Skeletal muscle cell (primary cell): ENCODE measurements at places on chromosomes 2 and 18.

DNA sequence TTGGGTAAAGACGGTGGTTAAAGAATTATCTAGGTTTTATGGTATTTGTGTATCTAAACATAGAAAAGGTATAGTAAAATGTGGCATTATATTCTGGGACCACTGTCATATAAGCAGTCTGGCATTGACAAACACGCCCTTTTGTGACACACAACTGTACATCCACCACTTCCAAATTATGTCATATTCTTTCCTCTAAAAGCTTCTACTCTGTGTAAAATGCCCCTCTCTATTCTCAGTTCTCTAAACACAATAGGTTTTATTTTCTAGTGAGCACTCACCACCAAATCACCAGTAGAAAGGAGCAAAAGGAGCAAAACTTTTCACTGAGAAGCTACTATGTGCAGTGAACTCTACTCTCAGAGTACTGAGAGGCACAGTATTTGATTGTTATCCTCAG is 88.1 kb upstream of the PIEZO2 start:
- no peak for DNase-seq

GRCh38 chr18:49608366-49609255 is 46.8 kb downstream of the LIPG start:
- DNase-seq = no peak

DNA sequence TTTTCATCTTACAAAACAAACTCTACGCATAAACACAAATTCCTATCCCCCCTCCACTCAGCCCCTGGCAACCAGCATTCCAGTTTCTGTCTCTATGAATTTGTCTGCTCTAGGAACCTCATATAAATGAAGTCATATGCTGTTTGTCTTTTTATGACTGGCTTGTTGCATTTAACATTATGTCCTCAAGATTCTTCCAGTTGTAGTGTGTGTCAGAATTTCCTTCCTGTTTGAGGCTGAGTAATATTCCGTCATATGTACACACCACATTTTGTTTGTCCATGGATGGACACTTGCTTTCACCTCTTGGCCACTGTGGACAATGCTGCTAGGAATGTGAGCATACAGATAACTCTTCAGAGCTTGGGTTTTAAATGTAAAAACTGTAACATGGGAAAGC is 272.1 kb downstream of the GBX2 start:
- no peak for DNase-seq

DNA sequence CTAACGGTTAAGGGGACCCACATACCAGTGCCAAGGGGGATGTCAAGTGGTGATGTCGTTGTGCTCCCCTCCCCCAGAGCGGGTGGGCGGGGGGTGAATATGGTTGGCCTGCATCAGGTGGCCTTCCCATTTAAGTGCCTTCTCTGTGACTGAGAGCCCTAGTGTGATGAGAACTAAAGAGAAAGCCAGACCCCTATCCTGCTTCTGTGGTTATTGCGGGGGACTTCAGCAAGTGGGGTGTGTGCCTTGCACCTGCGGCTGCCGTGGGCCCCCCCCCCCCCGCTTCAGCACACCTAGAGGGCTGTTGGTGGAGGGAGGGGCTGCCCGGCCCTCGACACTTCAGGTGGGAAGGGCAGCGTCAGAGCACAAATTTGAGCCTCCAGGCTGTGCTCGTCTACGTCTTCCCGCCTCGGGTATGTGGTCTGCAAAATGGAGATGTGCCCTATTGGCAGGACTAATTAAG is 6.1 kb downstream of the CTDSP1 start:
- DNase-seq = no peak

DNA sequence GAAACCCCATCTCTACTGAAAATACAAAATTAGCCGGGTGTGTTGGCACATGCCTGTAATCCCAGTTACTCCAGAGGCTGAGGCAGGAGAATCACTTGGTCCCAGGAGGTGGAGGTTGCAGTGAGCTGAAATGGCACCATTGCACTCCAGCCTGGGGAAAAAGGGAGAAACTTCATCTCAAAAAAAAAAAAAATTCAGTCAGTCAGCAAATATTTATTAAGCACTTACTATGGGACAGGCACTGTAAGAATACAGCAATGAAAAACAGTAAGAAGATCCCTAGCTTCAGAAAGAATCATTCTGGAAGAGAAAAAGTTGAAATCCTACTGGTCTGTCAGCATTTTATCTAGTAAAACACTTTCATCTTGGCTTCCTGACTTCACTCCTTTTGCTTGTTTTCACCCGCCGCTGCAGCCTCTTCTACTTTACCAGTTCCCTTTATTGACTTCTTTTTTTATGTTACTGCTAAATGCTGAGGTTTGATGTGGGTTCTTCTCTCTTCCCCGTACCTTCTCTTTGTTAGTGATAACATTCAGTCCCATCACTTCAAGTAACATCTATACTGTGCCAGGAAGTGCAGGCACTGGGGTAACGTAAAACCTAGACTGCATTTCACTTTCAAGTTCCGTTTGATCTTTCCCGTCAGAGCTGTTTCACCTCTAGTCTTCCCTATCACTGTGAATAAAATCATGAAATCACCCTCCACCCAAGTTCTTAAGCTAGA is 10.8 kb upstream of the TAF4B start:
- no peak for DNase-seq

DNA sequence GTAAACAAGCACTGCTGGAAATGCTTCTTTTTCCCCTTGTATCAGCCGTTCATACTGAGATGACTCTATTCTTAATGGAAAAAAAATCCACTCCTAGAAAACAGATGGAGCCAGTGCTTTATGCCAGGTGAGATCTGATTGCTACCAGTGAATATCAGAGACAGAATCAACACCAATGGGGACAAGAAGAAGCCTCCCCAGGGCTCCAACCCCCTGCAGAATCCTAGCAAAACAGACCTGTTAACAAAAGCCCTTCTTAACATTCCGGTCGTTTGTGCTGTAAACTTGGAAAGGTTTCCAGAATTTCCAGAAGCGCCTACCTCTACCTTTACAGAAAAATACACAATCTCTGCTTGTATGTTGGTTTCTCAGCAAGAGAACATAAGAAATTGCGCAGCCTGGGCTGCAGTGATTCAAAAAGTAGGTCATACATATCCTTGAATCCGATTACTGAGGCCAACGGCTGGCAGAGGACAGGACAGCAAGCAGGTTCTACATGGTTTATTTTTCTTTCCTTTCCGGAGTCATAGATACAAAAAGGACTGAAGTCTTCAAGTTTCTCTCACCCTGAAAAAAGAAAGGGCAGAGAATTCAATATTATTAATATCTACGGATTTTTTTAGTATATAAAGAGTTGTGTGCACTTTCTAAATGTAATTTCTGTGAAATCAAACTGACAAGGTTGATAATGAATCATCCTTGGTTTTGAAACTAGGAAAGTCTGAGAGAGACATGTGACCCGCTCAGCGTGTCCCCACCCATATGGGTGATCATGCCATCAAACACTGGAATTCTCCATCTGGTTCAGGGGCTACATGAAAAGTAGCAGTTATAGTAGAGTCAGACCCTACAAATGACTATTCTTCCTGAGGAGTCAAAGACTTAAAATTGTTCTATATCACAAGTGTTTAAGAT is 266.7 kb upstream of the MGAT5 start:
- DNase-seq = no peak
